ENCODE measurements at places on chromosomes 5 and 9. TPM values are rescaled to one million over a fixed set of nuclear protein-coding genes. Genes with fewer than 3 reads are reported as not detected.
A peak's percentile ranks its signal among the peaks of the same experiment; 100 is the strongest.

DNA sequence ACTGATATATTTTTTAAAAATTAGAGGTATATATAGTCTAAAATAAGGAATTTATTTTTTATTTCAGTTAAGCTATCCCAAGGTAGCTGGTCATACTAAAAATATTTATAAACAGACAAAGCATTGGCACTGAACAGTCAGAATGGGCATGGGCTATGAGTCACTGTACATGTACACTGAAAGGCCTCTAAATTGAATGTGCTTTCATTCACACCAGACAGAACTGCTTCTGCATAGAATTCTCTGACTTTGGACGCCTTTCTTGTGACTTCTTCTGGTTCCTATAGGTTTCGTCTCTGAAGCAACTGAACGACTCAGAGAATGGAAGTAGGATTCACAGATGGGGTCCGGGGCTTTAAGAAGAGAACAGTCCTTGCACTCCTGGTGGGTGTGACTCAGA, 394.8 kb upstream of the MEF2C start:
- DNase-seq, result no peak

GRCh38 chr5:143649937-143650621, 161.9 kb upstream of the HMHB1 start:
- DNase-seq, result no peak

GRCh38 chr9:134436911-134437310, 110.7 kb downstream of the RXRA start:
- no peak for DNase-seq

GRCh38 chr5:42994555-42995359, 45.4 kb downstream of the ANXA2R start:
- peak; percentile 86 for DNase-seq

SUSD3 gene
- 29.7 TPM for total RNA-seq

LHX2 gene
- total RNA-seq, result not detected

GRCh38 chr9:135056541-135056940, 30.9 kb upstream of the OLFM1 start:
- DNase-seq, result no peak

- DNase-seq, result no peak
Observed at GRCh38 chr9:119078015-119078414, 291.2 kb downstream of the BRINP1 start.

CDX1 gene
- total RNA-seq, result not detected

DNA sequence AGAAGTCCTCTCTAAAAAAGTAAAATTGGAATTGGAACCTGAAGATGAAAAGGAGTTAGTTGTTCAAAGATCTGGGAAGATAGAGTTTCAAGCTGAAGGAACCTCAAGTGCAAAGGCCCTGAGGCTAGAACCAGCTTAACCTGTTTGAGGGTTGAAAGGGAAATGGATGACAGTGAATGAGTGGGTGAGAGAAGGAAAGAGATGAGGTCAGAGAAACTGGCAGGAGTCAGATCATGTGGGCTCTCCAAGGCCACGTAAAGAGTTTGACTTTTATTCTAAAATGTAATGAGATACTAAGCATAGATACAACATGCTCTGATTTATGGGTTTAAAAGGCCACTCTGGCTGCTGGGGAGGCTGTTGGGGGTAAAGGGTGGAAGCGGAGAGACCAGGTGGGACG, 2.5 kb upstream of the RAD23B start:
- DNase-seq, result no peak

MORN5 gene
- not detected for total RNA-seq

GRCh38 chr9:99143655-99144054, 38.7 kb downstream of the TGFBR1 start:
- DNase-seq, result no peak

GRCh38 chr5:116575326-116576052, 866 bp upstream of the SEMA6A start:
- DNase-seq, result no peak

PCDHGA7 gene
- 0.16 TPM for total RNA-seq

GRCh38 chr5:135641319-135641718, 62.5 kb upstream of the CXCL14 start:
- no peak for DNase-seq

DNA sequence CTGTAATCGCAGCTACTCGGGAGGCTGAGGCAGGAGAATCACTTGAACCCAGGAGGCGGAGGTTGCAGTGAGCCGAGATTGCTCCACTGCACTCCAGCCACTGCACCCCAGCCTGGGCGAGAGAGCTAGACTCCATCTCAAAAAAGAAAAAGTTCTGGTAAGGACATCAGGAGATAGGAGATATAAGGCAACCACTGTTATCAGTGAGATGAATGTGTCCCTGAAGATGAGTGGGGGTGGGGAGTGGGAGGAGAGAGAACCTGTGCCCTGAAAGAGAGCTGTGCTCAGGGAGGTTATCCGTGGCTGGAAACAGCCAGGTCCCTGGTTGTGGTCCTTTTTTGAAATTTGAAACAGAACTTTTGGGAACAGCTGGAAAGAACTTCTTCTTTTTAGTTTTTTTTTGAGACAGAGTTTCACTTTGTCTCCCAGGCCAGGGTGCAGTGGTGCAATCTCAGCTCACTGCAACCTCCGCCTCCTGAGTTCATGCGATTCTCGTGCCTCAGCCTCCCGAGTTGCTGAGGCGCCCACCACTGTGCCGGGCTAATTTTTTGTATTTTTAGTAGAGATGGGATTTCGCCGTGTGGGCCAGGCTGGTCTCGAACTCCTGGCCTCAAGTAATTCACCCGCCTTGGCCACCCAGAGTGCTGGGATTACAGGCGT, 2.6 kb downstream of the PTPA start:
- DNase-seq, result no peak

GRCh38 chr9:3482578-3482977, 43.2 kb downstream of the RFX3 start:
- DNase-seq, result no peak

GRCh38 chr5:63854076-63854475, 108.2 kb downstream of the HTR1A start:
- no peak for DNase-seq

MYMK gene
- not detected for total RNA-seq

PAEP gene
- total RNA-seq, result not detected

GRCh38 chr9:79603222-79603920, 31.6 kb downstream of the TLE4 start:
- DNase-seq, result no peak

DNA sequence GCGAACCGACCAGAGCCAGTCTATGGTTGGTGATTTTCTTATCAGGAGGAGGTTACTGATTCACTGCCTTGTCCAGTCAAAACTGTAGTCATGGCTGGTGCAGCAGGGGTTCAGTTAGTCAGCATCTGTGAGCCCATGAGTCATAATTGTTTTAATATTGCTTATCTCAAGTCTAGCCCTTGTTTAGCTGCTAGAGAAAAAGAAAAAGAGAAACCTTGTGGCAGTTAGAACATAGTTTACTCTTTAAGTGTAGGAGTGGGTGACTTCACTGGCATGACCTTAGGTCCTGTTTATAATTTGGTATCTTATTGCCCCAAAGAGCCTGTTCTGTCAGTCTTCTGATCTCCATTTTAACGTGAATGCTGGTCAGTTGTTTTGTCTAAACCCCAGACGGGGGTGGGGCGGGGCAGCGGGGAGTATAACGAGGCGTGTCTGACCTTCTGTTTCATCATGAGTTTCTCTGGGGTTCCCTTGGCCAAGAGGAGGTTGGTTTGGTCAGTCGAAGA, 76.9 kb upstream of the NFIL3 start:
- DNase-seq, result no peak

DNA sequence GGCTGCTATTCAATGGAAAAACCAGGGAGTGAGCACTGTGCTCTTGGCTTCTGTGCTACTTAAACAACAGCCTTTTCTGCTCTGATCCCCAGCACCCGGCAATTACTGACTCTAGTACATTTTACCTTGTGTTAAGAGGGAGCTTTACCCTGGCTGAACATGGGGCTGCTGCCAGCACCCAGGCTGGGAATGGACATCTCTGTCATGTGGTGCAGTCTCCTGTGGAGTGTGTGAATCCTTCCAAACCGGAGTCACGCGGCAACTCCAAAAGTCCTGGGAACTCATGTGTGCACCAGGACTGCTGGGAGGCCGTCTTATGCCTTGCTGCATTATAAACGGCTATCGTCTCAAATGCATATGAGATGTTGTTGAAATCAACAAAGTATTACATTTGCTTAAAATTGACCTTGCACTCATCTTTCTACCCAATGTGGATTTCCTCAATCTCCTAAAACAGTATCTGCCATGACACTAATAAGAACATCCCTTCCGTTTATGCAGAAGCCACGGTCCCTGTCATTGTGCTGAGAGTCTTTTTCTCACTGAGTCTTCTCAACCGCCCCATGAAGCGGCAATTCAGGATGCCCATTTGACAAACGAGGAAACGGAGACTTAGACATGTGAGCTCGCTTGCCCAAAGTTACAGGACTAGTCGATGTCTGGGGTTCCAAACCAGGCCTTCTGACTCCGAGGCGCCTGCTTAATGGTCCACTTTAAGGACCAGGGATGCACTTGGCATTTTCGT, 884 bp upstream of the GSN start:
- DNase-seq, result no peak

GRCh38 chr5:32326216-32326772, 13.6 kb upstream of the MTMR12 start:
- no peak for DNase-seq

C5orf24 gene
- 36.0 TPM for total RNA-seq

DNA sequence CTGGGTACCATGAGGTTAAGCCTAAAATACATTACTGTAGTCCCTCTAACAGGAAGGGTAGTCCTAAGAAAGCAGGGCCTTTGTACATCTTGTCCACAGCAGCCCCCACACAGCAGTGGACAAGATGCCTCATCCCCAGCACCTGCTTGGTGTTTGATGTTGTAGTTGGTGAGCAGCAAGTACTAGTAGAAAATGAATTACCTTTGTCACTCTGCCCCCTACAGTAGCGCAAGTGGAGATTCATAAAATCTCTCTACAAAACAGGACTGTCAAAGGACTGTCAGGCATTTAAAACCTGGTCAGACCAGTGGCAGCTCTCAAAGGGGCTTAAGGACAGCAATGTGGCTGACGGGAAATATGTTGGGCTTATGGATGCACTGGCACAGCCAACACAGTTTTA, 122.5 kb downstream of the TMEM174 start:
- no peak for DNase-seq

GRCh38 chr9:83800236-83801033, 17.1 kb downstream of the GKAP1 start:
- no peak for DNase-seq

ZNG1A gene
- total RNA-seq, result 32.7 TPM

PCDHGB7 gene
- 0.23 TPM for total RNA-seq

GRCh38 chr9:77521091-77521490, 127.0 kb downstream of the GNA14 start:
- no peak for DNase-seq

C9orf153 gene
- total RNA-seq, result 0.41 TPM

Measured in activated T-helper 2 cell treated with anti-CD3 and anti-CD28 coated beads, Interferon-gamma antibody, Interleukin-2, Interleukin-4, amounts not matched to agents 10 μg/mL and 5 μg/mL and 100 μg/mL, durations not matched to agents 14 hours and 24 hours and 36 hours (primary cell).